ENCODE measurements at places on chromosomes 7 and 10.
A peak's percentile ranks its signal among the peaks of the same experiment; 100 is the strongest.

- ATAC-seq, result peak; percentile 71
These were observed 839 bp downstream of the IKZF5 start for GRCh38 chr10:123007558-123008354.

- peak; percentile 37 for ATAC-seq
These were observed 182.7 kb upstream of the LYZL2 start for GRCh38 chr10:30812018-30812851.

DNA sequence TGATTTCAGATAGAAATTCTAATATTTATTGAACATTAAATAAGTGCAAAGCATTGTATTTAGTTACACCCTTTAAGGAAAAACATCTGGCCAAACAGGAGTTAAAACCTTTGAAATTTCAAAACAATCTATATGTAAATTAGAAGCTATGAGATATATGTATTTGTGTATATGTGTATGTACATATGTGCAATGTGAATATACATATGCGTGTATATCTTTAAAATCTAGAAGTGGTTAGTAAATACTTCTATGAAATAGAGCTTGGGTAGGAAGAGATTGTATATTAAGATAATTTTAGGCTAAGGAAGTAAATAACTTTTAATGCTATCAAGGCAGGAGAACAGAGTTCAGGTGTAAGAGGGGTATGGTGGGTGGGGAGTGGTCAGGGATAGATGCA is 9.3 kb downstream of the WEE2 start:
- ATAC-seq, result no peak

DNA sequence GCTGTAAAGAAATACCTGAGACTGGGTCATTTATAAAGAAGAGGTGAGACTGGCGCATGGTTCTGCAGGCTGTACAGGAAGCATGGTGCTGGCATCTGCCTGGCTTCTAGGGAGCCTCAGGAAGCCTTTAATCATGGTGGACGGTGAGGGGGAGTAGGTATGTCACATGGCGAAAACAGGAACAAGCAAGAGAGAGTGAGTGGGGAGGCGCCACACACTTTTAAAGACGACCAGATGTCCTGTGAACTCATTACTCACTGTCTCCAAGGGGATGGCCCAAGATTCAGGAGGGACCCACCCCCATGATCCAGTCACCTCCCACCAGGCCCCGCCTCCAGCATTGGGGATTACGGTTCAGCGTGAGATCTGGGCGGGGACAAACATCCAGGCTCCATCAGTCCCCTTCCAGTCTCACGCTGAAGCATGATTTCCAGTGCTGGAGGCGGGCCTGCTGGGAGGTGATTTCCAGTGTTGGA is 3.2 kb downstream of the ZNF316 start:
- peak; percentile 33 for ATAC-seq

DNA sequence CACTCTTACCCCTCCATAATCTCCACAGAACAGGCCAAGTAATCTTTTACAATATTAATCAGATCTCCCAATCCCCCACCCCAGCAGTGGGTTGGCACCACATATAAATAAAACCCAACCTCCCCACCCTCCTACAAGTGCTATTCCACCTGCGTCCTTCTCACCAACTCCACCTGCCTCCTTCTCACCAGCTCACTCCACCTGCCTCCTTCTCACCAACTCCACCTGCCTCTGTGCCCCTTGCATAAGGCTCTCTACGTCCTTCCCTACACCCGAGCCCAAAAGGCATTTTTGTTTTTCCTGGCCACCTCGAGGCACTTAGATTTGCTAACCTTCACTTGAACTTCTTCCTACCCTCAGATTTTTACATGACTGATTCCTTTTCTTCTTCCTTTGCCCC is 89.7 kb downstream of the ATE1 start:
- ATAC-seq, result no peak

DNA sequence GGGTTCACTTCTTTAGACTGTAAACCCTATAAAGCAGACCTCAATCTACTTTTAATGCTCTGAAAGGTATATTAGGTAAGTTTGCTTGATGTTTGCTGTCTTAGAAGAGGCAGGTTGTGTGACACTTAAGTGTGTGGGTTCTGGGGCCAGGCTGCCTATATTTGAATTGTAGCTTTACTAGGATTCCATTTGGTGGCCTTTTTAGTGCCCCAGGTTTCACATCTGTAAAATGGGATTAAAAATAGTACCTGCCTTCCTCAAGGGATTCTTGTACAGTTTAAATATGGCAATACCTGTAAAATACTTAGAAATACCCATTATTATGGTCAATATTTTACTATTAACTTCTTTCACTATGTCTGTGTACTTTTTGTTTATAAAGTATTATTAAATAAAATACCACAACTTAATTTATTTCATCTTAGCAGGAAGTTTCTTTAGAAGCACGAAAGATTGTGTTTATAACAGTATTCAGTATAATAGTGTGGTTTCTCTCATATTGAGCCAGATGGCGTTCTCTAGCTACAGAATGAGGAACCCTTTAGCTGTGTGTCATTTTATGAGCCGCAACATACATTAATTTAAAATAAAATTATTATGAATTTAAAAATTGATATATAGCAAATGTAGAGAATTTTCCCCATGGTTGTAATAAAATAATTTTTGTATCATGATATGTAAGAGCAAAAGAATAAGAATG is 94.2 kb downstream of the CDK14 start:
- no peak for ATAC-seq

GRCh38 chr10:35641676-35642034 is 441 bp downstream of the FZD8 start:
- peak; percentile 27 for ATAC-seq

- ATAC-seq, result no peak
These were observed 32.6 kb downstream of the ARHGAP21 start for GRCh38 chr10:24690961-24691512.

DNA sequence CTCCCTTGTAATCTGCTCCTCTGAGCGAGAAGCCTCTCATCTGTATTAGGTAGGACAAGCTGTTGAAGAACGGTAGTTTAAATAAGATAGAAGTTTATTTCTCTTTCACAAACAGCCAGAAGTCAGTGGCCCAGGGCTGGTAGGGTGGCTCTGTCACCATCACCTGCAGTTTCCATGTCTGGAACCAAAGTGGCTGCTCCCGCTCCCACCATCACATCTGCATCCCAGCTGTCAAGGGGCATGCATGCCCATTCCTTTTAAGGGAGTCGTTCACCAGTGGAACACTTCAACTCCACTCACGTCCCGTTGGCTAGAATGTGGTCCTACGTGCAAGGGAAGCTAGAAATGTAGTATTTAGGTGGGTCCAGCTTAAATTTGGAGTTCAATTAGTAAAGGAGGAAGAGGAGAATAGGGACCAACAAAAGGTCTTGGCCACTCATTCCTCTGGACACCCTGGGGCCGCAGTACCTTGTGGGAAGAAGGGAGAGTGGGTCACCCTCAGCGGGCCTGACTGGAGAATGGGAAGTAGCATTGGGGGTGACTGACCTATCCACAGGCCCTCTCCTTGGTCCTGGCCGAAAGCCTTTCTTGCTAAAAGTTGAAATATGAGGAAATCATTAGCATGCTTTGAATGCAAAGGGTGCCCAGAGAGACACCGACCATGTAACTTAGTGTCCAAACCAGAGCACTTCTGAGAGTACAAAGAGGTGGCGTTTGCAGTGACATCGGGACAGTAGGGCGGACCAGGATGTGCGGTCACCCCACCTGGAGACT is 48.0 kb downstream of the ELFN1 start:
- ATAC-seq, result no peak

GRCh38 chr7:69349291-69349690 is 249.0 kb upstream of the AUTS2 start:
- ATAC-seq, result no peak

- peak; percentile 68 for ATAC-seq
These were observed 481.1 kb downstream of the SEMA3D start for GRCh38 chr7:84705706-84706105.

DNA sequence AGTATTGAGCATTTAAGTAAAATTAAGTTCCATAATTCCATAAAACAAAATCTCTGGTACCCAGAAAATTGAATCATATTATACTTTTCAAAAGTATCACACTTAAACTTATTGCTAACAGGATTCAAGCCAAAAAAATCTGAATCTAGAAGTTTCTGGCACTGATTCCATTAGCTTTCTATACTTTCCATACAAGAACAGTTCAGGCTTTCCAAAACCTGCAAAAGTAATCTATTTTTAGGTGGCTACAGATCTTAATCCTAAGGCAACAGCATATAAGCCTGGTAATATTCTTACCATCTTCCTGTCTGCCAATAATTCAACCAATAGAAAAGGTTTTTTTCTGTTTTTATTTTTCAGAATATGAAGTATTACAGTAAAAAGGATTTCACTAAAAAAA is 185.0 kb downstream of the CRPPA start:
- no peak for ATAC-seq

DNA sequence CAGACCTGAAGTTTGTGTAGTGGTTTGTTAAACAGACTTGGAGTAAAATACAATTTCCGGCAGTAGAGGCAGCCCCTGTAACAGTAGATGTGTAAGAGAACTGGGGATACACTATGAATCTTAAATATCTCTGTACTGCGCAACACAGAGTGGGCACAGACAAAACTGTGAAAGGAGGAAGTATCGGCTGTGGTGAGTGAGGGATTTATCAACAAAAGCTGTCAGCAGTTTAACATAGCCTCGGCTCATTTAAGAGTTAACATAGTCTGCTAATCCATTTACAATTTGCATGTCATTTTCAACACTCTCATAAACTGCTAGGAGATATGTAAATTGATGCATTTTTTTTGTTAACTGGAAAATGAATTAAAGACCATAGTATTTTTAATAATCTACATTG is 225.2 kb downstream of the ZWINT start:
- ATAC-seq, result no peak

DNA sequence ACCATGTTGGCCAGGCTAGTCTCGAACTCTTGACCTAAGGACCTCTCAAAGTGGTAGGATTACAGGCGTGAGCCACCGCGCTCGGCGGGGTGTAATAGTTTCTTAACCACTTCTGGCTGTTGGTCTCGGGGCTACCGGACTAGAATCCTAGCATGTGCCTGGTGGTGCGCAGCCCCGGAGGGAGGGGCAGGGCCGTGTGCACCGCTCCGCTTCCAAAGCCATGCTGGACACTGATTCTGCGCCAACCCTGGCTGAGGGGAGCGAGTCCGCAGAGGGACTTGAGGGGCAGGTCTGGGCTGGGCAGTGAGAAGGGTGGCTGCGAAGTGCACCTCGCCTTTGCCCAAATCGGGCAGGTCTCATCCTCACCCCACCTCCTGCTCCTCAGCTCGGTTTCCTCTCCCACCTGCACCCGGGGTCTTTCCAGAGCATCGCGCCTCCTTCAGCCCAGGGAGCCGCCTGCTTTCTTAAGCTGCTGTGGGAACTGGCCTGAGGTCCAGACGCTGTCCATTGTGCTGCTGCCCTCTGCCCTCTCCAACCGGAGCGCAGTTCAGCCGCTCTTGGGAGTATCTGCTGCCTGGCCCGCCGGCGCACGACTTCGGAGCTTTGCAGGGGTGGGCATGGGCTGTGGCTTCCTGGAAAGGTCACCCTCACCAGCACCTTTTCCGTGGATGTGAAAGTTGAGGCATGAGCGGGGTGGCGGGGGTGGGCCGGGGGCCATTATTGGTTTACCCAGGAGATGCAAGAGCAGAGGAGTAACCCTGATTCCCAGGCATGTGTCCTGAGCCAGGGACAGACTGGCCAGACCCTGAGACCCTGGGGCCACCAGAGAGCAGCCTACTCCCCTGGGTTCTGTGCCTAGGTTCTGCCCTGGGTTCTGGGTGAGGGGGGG is 422.6 kb upstream of the NUPR2 start:
- no peak for ATAC-seq

- no peak for ATAC-seq
These were observed 24.9 kb downstream of the BEND7 start for GRCh38 chr10:13503745-13504463.

- peak; percentile 30 for ATAC-seq
These were observed 1.8 kb downstream of the PFKP start for GRCh38 chr10:3068968-3069737.

- ATAC-seq, result peak; percentile 4
These were observed 23.3 kb downstream of the TBATA start for GRCh38 chr10:70761727-70762350.

DNA sequence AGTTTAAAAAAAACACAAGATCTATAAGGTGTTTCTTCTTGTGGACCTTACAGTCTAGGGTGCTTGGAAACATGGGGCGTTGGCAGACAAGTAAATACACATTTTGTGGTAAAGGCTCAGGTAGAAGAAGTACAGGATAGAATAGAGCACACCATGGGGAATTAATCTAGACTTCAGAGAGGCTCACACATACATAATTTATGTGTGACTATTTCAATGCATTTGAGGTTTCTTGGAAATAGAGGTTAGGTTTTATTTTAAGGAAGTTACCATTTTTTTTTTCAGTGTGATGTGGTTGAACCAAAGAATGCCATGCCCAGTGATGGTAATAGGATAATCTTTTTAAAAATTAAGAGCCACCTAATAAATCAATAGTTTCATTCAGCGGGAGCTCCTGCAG is 12.8 kb downstream of the CFTR start:
- ATAC-seq, result no peak

- ATAC-seq, result no peak
These were observed 172.0 kb upstream of the NOBOX start for GRCh38 chr7:144575456-144575855.

GRCh38 chr7:138934861-138935260 is 46.3 kb downstream of the KIAA1549 start:
- ATAC-seq, result no peak

- no peak for ATAC-seq
These were observed 64.7 kb downstream of the TPK1 start for GRCh38 chr7:144771174-144771573.

- ATAC-seq, result no peak
These were observed 31.8 kb downstream of the WDR86 start for GRCh38 chr7:151378011-151378410.

DNA sequence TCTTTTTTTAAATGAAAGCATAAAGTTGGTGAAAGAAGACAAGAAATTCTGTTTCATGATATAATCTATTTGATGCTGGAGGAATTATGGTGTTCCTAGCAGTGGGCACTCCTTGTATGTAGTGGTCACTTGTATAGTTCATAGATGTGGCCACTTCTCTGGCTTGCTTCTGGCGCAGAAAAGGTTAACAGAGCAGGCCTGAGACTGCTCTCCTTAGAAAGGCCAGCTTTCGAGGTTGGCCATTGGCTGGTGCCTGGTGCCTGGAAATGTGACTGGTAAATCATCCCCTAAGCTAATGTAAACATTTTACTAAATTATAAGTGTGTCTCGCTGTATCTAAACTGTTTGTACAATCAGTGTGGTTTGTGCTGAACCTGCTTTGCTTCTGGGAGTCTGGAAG is 276.1 kb downstream of the PHTF2 start:
- ATAC-seq, result no peak

DNA sequence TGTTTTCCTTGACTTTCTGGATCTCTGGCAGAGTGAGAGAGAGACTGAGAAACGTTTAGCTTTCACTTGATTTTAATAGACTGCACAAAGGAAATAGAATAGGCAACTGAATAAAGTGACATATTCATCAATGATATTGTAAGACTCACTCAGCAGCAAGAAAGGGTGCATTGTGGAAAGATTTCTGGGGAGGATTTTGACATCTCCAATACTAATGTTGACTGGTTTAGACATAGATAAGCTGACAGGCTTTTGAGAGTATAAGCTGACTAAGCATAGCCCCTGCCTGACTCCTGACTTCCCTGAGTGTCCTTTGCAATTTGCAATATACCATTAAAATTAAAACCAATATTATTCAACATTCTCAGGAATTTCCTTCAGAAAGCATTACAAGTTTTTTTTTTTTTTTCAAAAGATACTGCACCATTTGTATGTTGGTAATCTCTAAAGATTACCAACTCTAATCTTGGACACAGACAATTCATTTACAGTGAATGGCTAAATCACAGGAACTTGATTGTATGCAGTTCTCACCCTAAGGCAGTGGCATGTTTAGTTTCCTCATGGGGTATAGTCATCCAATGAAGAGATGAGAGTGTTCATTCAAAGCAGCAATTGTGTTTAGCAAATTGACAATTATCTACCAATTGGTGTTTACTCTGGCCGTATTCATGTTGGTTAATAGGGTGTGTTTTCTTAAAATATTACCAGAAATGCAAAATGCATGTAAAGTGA is 325.6 kb downstream of the SORCS3 start:
- no peak for ATAC-seq
